ENCODE measurements at places on chromosomes 4 and X.

GRCh38 chr4:57013543-57014120 is 34.9 kb downstream of the POLR2B start:
- DNase-seq: no peak

DNA sequence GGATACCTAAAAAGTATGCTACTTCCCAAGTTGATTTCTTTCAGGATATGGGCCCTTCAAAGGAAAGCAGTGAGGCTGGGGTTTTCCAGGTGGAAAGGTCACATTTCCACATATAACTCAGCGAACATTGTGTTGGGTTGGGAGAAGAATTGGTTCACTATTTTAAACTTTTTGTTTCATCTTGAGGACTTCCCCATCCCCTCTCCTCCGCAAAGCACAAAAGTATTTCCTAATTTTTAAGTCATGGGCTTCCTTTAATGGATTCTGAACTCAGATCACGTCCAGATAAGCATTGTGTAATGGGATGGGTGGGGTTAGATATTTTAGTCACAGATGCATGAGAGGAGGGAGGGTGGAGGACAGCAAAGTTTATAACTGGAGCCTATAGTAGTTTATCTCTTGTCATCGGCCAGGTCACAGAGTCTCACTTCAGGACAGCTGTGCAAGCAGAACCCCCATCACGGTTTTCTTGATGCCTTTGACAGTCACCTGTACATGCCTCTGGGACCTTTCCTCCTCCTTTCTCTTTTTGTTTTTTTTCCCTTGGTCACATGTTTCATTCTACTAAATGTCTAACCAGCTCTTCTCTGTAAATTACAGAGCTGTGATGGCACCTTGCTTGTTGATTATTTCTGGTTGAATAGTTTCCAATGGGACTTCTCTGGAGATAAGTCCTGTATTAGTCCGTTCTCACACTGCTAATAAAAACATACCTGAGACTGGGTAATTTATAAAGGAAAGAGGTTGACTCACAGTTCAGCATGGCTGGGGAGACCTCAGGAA is 115.4 kb downstream of the PTTG2 start:
- DNase-seq: no peak

DNA sequence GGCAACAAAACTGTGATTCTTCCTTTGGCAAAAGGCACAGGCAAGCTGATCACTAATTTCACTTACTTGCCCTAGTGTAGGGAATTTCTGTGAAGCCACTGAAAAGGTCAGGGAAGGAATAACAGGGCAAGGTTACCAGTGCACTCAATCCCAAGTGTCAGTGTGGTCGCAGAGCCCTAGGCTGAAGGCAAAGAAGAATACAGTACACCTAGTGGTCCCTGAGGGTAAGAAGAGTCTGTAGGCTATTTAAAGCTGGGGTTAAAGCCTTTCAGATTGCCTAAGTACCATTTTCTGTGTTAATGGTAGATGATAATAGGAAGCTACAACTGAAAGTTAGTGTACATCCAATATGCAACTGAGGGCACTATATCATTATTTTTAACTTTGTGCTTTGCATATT is 173.6 kb upstream of the NRK start:
- DNase-seq: no peak

DNA sequence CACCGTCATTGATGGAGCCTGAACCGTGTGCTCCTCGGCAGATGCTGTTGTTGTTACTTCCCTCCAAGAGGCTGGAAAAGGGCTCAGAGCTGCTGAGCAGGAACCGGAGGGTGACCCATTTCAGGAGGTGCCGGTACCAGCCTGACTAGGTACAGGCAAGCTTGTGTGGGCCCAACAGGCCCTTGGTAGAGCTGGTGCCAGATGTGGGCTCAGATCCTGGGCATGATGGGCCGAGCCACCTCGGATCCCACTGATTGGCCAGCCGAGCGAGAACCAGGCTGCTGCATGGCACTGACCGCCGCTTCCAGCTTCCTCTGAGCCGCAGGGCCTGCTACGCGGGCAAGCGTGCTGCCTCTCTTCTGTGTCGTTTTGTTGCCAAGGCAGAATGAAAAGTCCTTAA is 33.7 kb downstream of the NOP14 start:
- no peak for DNase-seq

DNA sequence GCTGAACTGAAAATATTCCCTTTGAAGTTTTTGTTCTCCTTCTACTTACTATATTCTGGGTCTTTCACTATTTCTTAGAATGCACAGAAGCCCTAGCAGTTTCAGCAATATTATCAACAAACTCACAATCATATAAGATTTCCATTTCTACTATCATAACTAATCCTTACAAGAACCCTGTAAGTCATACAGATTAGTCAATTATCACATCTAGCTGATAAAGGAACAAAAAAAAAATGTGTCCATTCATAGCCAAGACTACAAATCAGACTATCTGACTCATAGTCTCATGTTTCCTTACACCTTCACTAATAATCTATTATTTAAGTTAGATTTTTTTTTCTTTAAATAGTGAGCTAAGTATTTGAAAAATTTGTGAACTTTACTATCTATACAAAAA is 72.5 kb downstream of the LRBA start:
- DNase-seq: no peak

DNA sequence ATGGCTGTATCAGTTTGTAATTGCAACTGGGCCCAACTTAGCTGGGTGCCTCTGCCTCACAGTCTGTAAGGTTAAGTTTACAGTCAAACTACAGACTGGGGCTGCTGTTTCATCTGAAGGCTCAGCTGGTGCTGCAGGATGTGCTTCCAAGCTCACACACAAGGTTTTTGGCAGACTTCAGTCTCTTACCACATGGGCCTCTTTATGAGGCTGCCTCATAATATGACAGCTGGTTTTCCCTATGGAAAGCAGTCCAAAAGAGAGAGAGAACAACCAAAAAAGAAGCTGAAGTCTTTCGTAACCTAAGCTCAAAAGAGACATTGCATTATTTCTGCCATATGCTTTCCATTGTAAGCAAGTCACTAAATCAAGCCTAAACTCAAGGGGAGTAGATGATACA is 271.7 kb downstream of the DCTD start:
- no peak for DNase-seq

- no peak for DNase-seq
Measured at GRCh38 chr4:176125063-176125462, 59.4 kb downstream of the WDR17 start.

DNA sequence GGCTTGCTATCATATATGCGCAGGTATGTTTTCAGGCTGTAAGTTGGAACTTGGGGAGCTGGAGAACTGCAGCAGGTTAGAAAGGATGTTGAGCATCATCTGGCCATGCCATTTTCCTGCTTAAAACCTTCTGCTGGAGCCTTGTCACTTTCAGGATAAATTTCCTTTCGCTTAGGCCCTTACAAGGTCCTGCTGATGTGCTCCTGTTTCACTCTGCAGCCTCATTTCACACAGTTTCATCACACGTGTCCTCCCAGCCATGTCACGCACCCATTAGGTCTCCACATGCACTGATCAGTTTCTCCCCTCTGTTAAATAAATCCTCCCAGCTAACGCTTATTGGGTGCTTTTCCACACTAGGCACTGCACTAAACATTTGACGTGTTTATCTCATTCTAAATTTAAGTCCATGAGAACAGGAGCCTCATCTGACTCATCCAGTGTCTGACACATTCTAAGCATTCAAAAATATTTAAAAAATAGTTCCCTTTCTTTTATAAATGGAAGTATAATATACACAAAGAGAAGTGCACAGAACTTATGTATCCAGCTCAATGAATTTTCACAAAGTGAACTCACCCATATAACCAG is 14.5 kb downstream of the SOD3 start:
- no peak for DNase-seq

GRCh38 chrX:123361371-123361770 is 177.3 kb downstream of the GRIA3 start:
- DNase-seq: no peak

DNA sequence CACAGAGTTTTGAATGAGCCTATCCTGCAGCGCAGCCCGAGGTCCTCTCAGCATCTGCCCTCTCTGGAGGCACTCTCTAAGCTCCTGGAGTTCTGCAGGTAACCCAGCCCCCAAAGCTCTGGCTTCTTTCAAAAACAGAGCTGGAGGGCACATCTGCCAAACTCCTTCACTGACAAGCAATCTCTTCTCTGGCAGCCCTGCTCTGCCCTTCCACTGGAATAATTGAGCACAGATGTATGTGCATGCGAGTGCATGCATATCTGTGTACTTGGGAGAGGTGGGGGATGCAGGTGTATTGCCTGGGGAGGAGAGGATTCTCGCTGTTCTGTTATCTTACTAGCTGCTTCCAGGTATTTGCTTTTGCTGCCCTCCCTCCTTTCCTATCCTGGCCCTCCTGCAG is 22.2 kb upstream of the PLP1 start:
- no peak for DNase-seq

DNA sequence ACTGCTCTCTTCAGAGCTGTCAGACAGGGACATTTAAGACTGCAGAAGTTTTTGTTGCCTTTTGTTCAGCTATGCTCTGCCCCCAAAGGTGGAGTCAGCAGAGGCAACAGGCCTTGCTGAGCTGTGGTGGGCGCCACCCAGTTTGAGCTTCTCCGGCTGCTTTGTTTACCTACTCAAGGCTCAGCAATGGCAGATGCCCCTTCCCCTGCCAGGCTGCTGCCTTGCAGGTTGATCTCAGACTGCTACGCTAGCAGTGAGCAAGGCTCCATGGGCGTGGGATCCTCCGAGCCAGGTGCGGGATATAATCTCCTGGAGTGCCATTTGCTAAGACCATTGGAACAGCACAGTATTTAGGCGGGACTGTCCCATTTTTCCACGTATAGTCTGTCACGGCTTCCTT is 371.4 kb upstream of the AMOT start:
- no peak for DNase-seq
